ENCODE measurements at places on chromosomes 12 and 14. TPM values are rescaled to one million over a fixed set of nuclear protein-coding genes. Genes with fewer than 3 reads are reported as not detected.

- no peak for DNase-seq
Observed at GRCh38 chr14:24313913-24314312, 2.6 kb downstream of the LTB4R start.

- no peak for DNase-seq
Observed at GRCh38 chr12:77218278-77218677, 152.9 kb upstream of the E2F7 start.

Gene PLXNC1
- 42.7 TPM for total RNA-seq

Gene HSPA2
- total RNA-seq: 16.3 TPM

Gene SYT10
- not detected for total RNA-seq

DNA sequence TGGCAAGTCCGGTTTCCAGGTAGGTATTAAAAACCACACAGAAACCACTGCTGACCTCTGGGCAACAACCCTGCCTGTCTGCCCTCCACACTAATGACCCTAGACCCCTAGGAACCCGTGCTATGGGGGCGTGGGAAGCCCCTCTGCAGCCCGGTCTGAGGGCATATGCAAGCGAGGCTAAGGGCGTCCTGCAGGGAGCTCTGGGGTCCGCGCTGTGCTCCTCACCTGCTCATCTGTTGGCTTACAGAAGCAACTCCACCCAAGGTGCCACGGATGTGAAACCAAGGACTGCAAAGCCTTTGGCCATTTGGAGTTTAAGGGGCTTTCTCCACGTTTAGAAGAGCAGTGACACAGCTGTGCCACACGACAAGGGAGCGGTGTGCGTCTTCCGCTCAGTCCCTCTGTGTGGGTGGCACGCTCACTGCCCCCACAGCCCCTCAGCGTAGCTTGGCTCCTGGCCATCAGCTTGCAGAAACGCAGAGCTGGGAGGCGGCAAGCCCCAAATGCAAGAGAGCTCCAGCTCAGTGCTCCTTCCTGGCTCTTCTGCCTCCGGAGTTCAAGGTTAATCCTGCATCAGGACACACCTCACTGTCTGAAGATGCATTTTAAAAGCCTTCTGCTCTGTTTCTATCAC, 18.4 kb downstream of the AMN start:
- no peak for DNase-seq

Gene KRT6C
- total RNA-seq: not detected

Gene RIPK3
- total RNA-seq: 16.5 TPM

- no peak for DNase-seq
Observed at GRCh38 chr14:50462111-50462510, 65.4 kb upstream of the CDKL1 start.

Gene APOLD1
- 109 TPM for total RNA-seq

Gene DDN
- not detected for total RNA-seq

Gene PTGER2
- total RNA-seq: 4.0 TPM

Gene EML5
- 0.38 TPM for total RNA-seq

Gene RND1
- 4.4 TPM for total RNA-seq

Gene LMO3
- total RNA-seq: 169 TPM

- DNase-seq: no peak
Observed at GRCh38 chr14:38208618-38209562, 1.2 kb downstream of the SSTR1 start.

DNA sequence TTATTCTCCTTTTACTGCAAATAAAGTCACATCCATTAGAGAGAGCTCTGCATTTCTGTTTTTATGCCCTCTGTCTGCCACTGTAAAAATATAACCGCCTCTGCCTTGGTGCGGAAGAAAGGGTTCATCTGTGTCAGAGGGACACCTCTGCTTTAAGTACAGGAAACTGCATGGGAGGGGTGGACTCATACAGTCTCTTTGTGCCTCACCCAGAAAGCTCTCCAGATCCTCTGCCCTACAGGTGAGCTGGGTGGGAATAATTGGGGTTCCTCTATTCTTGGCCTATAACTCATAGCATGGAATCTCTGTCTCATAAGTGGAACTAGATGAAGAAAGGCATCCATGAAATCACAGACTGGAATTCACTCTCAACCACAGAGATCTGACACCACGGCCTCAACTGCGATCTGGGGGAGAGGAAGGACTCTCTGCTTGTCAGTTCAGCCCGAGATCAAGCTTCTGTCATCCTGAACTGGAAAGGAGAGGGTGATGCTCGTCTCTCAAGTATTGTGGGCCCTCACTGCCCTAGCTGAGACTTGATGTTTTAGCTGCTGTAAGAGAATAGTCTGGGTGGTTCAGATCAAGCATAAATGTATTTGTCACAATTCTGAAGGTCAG, 702.3 kb downstream of the TMEM121 start:
- no peak for DNase-seq

Gene SOX5
- total RNA-seq: 27.3 TPM

Gene GALNT8
- total RNA-seq: 2.5 TPM

GRCh38 chr12:104896710-104897109, 61.4 kb downstream of the SLC41A2 start:
- DNase-seq: no peak

GRCh38 chr12:103637021-103637420, 49.9 kb downstream of the STAB2 start:
- DNase-seq: no peak

Gene CD4
- total RNA-seq: 26.5 TPM

DNA sequence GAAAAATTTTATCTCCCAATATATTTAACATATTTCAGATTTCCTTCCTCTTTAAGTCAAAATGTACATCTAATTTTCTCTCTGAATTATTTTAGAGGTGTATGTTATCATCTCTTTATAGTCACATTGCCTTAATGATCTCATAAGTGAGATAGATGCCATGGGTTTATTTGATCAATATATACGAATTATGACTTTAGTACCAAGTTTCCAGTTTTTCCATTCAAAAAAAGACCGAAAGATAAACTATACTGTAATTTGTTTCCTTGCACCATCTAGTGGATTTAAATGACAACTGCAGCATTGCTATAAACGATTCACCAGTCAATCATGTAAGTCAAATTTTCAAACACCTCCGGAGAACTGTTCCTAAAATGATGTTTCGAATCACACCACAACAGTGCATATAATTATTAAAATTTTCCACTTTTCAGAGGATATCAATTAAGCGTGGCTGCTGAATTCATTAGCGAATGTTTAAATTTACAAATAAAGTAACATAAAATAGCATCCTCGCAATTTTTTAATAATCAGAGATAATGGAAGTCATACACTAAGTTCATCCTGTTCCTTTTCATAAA, 419 bp upstream of the ATXN7L3B start:
- no peak for DNase-seq

DNA sequence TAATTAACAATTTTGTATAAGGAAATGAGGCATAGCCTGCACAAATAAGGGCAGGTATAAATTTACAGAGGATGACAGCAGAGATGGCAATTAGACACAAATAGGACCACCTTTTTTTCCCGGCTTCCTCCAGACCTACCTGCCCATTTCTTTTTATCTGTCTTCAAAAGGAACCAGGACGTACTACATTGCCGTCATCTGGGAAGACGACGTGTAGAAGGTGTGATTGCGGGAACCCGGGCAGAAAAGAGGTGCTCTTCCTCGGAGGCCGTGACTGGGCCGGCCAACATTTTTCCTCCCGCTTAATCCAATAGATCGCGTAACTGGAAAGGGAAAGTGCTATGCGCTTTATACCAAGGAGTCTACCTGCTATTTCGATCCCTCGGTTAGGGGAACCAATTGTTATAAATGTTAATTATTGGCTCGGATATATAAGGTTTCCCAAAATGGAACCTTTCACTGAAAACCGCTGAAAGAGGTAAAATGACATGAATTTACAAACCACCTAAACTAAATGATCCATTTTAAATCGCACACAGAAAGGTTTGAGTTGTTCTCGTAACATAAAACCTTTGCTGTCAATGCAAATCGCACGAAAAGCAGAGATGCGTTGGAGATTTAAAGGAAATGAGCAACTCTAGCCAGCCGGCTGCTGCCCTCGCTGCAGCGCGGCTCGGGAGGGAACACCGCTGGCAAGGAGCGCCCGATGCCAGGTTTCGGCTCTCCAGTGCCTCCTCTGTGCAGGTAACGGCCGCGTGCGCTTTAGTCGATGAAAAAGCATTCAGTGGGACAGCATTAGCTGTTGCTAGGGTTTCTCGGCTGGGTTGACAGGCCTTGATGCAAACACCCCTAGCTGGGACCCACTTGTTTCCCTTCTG, 2.8 kb upstream of the SIX1 start:
- no peak for DNase-seq

Gene RAB5B
- 58.2 TPM for total RNA-seq

- DNase-seq: no peak
Observed at GRCh38 chr12:53805067-53805466, 53.3 kb upstream of the CISTR start.

Gene MGST1
- 536 TPM for total RNA-seq

GRCh38 chr12:110743571-110744093, 941 bp upstream of the PPP1CC start:
- DNase-seq: peak; percentile 49

GRCh38 chr14:105478398-105479251, 4.0 kb downstream of the CRIP2 start:
- no peak for DNase-seq

Gene ABCD2
- total RNA-seq: 11.6 TPM

GRCh38 chr12:38501991-38502390, 185.4 kb downstream of the ALG10B start:
- DNase-seq: no peak

GRCh38 chr14:102924632-102925588, 2.4 kb downstream of the AMN start:
- no peak for DNase-seq

Gene VWF
- total RNA-seq: 415 TPM

Gene RCOR1
- 17.3 TPM for total RNA-seq

GRCh38 chr12:110917961-110918360, 2.4 kb downstream of the MYL2 start:
- no peak for DNase-seq

Gene AHNAK2
- 18.6 TPM for total RNA-seq
